ENCODE measurements at places on chromosomes 3 and 15. TPM values are rescaled to one million over a fixed set of nuclear protein-coding genes. Genes with fewer than 3 reads are reported as not detected.

GRCh38 chr3:184597829-184598573 lies 36.4 kb downstream of the EPHB3 start:
- DNase-seq: no peak

Gene PODXL2
- total RNA-seq: 1.7 TPM

GRCh38 chr3:173465112-173465511 lies 67.6 kb downstream of the NLGN1 start:
- no peak for DNase-seq

DNA sequence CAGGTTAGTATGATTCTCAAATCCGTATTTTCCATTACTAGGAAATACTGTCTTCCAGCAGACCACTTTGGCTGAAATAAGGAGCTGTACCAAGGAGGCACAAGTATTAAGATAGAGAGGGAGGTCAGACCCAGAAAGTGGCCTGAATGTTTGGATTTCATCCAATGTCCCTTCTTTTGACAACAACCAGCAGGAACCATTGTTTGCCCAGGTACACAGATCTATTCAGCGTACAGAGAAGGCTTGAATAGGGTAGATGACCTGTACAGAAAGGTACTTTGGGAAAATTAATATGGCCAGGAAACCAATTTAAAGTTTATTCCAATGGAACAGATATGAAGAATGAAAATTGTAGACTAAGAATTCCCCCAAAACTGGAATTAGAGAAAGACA lies 12.6 kb downstream of the MTHFS start:
- no peak for DNase-seq

Gene GOLGA6B
- not detected for total RNA-seq

Gene SI
- not detected for total RNA-seq

GRCh38 chr3:119604878-119605277 lies 7.2 kb downstream of the PLA1A start:
- no peak for DNase-seq

GRCh38 chr3:129526121-129526900 lies 2.1 kb upstream of the RHO start:
- no peak for DNase-seq

DNA sequence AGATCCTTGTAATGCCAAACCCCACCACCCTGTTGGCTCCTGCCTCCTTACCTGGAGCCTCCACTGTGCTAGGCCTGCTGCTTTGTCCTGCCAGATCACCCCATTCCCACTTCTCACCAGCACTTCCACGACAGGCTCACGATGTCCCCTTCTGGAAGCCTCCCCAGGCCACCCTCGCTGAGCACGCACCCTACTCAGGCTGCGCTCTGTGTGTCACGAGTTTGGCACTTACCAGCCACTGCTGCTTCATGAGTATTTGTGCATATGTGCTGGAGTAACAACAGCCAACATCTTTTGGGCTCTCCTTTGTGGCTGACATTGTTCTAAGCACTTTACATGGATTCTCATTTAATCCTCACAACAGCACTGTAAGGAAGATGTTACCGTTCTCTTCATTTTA lies 58.1 kb downstream of the PDIA5 start:
- no peak for DNase-seq

- DNase-seq: no peak
These were observed 233.2 kb downstream of the FGF12 start for GRCh38 chr3:192494174-192494573.

Gene TRIM71
- 0.84 TPM for total RNA-seq

Gene PAQR9
- total RNA-seq: not detected

Gene GOLGA6D
- 0.36 TPM for total RNA-seq

DNA sequence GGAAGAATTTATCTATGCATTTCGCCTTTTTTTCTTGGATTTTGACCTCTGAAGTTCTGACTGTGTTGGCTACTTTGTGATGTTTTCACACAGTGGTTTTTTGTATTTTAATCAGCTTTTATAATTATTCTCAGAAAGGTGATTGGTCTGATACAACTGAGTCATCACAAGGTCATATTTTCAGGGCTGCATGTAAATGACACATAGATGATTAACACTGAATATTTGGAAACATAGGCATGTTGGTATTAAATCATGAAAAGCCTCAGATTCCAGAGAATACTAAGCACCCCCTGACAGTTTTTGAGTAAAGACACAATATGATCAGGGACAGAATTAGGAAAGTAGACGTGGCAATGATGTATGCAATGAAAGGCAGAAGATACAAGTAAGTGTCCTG lies 175.5 kb upstream of the SLCO3A1 start:
- no peak for DNase-seq

DNA sequence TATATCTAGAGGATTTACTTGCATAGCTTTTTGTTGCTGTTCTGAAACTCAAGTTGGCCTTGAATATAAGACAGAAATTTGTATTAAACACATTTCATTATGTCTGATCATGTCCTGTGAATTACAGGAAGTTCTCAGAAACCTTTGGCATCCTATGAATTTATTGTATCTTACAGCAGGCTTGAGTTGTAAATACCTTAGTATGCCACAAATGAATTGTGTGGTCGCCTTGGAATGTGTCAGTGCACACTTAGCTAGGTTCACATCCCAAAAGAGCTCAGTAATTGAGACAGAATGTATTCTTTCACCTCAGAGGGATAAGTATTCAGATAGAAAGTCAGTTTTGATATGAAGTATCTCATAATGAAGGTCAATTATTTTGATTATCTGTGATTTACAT lies 83.4 kb downstream of the NEK11 start:
- DNase-seq: no peak

GRCh38 chr3:38579551-38580449 lies 69.7 kb downstream of the SCN5A start:
- no peak for DNase-seq

Gene CP
- total RNA-seq: 13.8 TPM

GRCh38 chr3:194167480-194168282 lies 31.7 kb downstream of the HES1 start:
- DNase-seq: no peak

DNA sequence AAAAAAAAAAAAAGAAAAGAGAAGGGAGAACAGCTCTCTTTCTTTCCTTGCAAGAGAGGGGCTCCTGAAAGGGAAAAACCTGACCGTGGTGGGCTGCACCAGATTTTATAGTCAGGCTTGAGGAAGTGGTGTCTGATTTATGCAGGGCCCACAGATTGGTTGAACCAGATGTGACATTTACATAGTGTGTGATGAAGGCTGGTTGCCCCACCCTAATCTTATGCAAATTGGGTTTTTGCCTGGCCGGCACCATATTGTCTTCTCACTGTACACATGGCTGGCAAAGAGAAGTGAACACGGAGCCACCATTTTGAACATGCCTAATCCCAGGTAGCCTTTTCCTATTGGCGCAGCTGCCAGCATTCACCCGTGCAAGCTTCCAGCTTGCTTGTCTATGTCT lies 154.4 kb downstream of the OXSM start:
- no peak for DNase-seq

Gene CTXND1
- not detected for total RNA-seq
